ENCODE measurements at places on chromosomes 1 and 21. TPM values are rescaled to one million over a fixed set of nuclear protein-coding genes. Genes with fewer than 3 reads are reported as not detected.

The SHE gene
- total RNA-seq, result 0.03 TPM

The OR6N1 gene
- total RNA-seq, result not detected

The RIPK4 gene
- total RNA-seq, result 25.8 TPM

The WNT3A gene
- total RNA-seq, result not detected

The OR2L8 gene
- total RNA-seq, result not detected

DNA sequence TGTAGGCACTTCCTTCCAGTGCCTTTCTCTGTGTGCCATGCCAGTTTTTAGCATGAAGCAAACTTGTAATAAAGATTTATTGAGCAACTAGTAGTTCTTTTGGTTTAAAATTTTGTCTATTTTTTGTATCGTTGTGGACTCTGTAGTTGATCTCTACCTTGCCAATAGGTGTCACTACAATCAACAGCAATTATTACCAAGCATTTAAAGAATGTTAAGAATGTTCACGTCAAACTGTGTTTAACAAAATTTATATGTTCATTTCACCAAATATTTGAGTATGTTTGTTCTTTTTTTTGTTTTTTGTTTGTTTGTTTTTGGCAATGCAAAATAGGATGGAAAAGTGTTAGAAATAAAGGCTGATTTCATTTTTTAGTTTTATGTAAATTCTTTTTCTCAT, 208.1 kb downstream of the PATJ start:
- peak; percentile 38 for DNase-seq

DNA sequence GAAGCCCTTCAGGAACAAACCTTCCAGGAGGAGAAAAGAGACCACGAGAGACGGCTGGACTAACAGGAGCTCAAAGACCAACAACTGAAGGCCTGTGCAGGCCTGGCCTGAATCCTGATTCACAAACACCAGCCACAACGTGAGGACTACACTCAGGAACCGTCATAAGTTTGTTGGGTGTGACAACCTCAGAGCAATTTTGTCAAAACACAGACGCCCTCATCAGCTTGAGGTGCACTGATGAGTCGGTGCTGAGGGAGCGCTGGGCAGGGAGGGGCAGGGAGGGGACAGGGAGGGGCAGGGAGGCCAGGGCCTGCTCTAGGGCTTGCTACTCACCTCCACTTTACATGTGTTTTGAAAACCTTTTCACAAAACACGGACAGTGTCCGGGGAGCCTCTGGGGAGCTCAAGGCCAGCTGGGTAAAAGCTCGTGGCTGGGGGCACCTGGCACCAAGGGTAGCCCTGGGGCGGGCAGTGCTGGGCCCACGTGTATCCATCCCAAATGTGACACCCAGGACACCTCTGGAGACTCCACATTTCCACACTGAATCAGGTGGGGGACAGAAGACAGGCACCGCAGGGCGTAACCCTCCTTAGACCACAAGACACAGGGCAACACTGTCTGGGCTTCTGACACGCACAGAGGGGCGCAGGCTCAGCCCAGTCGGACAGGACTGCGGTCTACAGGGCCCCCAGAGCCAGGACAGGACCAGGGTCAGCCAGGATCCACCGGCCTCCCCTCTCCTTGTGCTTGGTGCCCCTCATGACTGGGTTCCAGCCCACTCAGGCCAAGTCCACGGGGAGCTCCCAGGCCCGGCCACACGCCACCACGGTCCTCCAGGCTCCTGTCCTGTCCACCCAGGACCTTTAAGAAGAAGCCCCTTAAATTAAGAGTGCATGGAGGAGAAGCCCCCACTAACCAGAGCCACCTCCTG, 16.5 kb downstream of the LSS start:
- no peak for DNase-seq

DNA sequence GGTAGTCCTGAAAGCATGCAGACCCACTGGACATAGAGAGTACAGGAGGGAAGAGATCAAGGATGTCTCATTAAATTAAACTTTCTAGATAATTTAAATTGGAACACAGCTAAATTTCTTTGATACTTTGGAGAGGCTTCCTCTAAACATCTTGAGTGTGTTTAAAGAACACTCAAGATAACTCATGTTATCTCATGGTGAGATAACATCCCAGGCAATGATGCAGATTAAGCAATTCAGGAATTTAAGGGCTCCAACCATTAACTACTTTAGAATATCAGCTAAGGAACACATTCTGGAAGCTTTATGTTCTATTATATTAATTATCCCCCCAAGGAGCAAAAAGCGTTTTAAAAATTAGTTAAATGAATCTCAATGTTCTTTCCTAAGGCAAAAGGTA, 289.2 kb upstream of the RUNX1 start:
- DNase-seq, result no peak

- DNase-seq, result no peak
Observed at GRCh38 chr1:172883844-172884243, 166.9 kb downstream of the TNFSF18 start.

DNA sequence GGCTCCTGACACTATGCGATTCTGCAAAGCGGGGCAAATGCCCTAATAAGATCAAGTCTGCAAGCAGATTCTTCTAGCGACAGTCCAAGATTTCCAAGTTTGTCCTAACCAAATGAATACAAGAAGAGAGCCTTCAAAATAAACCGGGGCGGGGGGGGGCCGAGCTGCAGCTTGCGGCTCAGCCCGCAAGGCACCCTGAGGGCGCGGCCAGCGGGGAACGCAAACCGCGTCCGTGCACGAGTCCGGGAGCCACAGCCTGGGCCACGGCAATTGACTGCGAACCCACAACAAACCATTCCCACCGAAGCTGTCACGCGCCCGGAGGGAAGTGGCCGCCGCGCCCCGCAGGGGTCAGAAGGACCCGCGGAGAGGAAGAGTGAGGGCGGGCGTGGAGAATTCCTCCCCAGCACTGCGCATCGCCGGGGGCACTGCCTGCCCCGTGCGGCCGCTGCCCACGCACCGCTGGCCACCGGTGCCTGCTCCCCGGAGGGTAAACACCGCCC, 687 bp downstream of the TGFBR3 start:
- DNase-seq, result no peak

- no peak for DNase-seq
Observed at GRCh38 chr1:20180844-20181207, 5.1 kb upstream of the UBXN10 start.

DNA sequence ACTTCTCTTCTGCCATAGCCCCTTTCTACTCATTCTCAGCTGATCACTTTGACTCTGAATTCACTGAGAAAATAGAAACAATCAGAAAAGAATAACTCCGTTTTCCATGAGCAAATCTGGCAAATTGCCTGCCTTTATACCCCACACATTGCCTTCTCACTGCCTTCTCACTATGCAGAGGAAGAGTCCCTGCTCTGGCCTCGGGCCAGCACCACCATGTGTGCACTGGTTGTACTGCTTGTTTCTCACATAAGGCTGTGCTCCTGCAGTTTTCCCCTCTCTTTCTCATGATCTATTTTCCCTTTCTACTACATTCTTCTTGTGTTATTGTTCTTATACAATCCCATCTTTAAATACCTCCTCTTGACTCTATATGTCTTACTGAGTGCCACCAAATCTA, 2.3 kb upstream of the HMGCS2 start:
- DNase-seq, result peak; percentile 37

- DNase-seq, result no peak
Observed at GRCh38 chr1:228022571-228023293, 15.9 kb downstream of the WNT3A start.

DNA sequence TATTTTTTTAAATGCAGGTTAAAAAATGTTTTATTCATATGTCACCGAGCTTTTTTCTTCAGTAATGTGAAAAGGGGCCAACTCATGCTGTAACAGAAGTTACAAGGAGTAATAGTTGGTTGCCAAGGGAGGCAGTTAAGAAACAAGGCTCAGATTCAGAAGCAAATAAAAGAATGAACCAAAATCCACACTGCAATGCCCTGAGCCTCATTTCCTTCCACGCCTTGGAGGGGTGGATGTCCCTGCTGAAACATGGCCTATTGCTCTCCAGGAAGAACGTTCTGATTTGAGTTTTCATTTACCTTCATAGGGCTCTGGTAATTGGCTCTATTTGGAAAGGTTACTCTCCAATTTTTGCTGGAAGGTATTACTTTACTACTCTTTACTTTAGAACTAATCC, 24.4 kb downstream of the ALG14 start:
- DNase-seq, result no peak

DNA sequence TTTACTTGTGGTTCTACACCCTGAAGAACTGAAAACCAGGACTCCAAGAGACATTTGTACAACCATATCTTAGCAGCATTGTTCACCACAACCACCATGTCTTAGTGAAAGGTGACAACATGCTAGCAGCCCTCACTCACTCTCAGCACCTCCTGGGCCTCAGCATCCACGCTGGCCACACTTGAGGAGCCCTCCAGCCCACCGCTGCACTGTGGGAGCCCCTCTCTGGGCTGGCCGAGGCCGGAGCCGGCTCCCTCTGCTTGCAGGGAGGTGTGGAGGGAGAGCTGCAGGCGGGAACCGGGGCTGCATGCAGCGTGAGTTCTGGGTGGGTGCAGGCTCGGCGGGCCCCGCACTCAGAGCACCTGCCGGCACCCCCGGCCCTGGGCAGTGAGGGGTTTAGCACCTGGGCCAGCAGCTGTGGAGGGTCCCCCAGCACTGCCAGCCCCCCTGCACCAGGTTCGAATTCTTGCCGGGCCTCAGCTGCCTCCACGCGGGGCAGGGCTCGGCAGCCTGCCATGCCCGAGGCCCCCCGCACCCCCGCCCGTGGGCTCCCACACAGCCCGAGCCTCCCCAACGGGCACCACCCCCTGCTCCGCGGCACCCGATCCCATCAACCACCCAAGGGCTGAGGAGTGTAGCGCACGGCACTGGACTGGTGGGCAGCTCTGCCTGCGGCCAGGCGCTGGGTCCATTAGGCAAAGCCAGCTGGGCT, 9.2 kb downstream of the C1orf159 start:
- no peak for DNase-seq

Data from SK-MEL-5 (cell line).